ENCODE measurements at places on chromosomes 4 and X. TPM values are rescaled to one million over a fixed set of nuclear protein-coding genes. Genes with fewer than 3 reads are reported as not detected.

The VCX gene
- not detected for total RNA-seq

The SHROOM2 gene
- total RNA-seq: 3.1 TPM

The MAOB gene
- total RNA-seq: 2.5 TPM

The FUNDC1 gene
- 12.3 TPM for total RNA-seq

The COL4A5 gene
- 76.4 TPM for total RNA-seq

The F11 gene
- total RNA-seq: not detected

The NKX3-2 gene
- total RNA-seq: 0.10 TPM

All from skin of body (tissue), 3 donors.